ENCODE measurements at places on chromosomes 11 and 22.

DNA sequence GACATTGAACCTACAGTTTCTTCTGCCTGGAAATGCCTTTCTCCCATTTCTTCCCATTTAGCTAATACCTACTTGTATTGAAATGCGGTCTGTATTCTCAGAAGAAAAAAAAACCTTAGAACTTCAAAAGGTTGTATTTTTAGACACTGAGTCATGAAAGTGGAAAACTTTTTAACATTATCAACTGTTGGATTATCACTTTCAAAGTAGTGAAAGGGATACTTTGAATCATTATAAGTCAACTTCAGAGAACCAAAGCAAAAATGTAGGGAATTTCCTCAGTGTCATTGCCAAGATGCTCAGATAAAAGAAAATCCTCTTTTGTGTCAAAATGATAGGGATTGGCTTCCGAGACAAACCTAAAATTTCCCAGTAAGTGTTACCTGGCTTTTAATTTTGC is 6.6 kb downstream of the HOATZ start:
- no peak for DNase-seq

DNA sequence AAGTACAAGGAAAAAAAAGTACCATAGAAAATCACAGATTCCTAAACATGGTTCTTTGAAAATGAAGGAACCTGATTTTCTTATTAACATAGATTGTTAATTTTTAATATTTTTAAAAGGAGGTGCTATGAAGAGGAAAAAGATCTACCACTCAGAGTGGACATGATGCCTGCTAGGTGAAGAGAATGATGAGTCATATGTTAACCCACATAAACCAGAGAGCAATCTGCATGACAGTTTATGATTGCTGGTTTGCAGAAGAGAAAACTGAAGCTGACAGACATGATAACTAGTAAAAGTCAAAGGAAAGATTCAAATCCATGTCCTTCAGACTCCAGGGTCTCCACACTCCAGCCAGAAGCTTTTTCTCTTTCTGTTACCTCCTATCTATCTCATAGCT is 1231.7 kb downstream of the LRRC4C start:
- no peak for DNase-seq

- DNase-seq = no peak
Measured at GRCh38 chr22:27318516-27318915, 483.0 kb downstream of the MN1 start.

GRCh38 chr11:83674102-83674896 is 388.1 kb upstream of the CCDC90B start:
- no peak for DNase-seq

DNA sequence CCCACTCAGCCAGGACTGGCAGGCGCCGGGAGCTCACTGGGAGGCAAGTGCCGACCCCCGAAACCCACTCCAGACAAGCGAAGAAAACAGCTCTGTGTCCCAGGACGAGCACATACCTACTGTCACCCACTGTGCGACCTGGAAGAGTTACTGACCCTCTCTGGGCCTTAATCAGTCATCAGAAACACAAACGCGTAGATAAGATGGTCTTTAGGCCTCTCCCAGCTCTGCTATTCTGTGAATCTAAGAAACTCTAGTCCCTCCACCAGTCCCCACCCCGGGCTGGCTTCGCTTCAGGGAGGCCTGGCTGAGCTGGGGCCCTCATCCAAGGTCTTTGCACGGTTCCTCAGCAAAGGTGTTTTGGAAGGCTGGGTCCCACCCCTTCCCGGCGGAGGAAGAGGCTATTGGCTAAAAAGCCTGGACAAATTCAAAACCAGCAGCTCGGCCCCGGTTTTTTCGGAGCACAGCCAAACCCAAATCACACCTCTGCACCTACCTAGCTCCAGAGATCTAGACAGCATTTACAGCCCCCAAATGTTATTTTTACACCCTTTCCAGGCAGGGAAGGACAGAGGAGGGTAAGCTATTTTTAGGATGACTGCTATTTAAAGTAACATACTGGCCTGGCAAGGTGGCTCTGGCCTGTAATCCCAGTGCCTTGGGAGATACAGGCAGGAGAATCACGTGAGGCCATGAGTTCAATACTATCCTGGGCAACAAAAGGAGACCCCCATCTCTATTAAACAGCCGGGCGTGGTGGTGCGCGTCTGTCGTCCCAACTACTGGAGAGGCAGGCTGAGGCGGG is 13.2 kb upstream of the HDHD5 start:
- no peak for DNase-seq

GRCh38 chr22:17576470-17576869 is 13.2 kb downstream of the SLC25A18 start:
- DNase-seq = no peak

GRCh38 chr11:115871161-115871760 is 367.0 kb upstream of the CADM1 start:
- no peak for DNase-seq

GRCh38 chr22:42885446-42885845 is 28.4 kb upstream of the ARFGAP3 start:
- no peak for DNase-seq

GRCh38 chr11:76095891-76096290 is 110.4 kb downstream of the WNT11 start:
- DNase-seq = no peak

DNA sequence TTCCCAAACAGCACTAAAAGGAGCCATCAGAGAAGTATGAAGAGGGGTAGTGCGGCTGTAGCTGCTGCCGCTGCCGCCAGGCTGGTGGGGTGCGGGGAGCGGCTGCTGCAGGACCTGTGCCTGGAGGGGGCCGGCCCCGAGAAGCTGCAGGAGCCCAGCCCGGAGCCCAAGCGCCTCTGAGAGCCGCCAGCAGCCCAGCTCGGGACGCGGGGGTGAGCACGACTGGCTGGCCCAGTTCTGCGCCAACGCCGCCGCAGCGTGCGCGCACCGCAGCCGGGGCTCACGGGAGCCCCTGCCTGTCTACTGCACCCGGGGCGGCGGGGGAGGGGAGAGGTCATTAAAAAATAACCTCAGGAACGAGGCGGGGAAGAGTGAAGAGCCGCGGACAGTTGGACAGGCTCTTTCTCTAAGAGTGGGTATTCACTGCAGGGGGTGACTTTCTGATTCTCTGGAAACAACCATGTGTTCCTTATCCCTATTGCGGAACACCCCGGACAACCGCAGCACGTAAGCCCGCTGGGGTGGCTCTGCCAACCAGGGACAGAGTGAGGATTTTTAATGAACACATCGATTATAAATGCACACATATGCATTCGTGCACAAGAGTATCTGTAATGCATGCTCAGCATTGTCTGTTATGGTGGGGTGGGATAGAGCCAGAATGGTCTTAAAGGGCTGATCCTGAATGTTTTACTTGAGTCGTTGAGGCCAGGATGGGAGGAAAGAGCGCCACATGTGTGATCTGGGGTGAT is 453 bp downstream of the GAS2 start:
- peak; percentile 44 for DNase-seq

DNA sequence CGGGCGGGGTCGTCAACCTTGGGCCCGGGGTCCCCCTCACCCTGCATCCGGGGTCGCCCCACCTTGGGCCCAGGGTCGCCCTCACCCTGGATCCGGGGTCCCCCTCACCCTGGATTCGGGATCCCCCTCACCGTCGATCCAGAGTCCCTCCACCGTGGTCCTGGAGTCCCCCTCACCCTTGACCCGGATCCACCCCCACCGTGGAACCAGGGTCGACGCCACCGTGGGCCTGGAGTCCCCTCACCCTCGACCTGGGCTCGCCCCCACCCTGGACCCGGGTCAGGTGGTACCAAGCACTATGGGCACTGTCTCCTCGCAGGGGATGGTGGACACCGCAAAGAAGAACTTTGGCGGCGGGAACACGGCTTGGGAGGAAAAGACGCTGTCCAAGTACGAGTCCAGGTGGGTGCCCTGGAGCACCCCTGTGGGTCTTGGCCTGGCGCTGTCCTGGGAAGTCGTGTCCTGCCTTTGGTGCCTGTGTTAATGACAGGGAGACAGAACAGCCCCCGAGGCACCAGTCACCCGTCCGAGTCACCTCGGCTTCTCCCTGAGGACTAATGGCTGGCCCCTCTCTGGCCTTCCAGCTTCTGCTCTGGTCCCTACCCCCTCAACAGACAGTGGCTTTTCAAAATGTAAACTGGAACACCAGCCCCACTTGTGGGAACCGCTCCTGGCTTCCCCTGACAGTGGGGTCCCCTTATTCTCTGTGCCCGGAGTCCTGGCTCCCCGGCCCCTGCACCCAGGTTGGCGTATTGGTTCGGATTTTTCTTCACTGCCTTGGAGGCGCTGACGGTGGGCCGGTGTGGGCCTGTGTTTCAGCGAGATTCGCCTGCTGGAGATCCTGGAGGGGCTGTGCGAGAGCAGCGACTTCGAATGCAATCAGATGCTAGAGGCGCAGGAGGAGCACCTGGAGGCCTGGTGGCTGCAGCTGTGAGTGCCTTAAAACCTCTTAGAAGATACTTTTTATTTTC is 762 bp downstream of the CRELD2 start:
- DNase-seq = no peak

DNA sequence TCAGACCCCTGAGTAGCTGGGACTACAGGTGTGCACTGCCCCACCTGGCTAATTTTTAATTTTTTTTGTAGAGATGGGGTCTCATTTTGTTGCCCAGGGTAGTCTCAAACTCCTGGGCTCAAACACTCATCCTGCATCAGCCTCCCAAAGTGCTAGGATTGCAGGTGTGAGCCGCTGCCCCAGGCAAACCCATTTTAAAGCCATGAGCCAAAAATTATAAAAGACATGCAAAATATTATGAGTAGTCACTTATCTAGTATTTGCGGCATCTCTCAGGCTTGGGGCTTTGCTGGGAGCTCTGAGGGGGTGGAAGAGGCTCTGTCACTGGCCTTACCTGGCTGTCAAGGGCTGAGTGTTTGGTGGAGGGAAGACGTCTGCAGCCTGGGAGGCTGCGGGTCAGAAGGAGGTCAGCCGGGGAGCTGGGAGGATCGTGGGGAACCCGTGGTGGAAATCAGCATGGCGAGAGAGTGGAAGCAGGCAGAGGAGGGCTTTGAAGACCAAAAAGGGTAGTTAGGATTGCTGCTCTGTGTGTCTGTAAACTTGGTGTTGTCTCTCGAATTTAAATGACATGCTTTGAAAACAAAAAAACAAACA is 69.1 kb upstream of the PARVG start:
- no peak for DNase-seq

GRCh38 chr11:79543101-79543500 is 102.3 kb upstream of the TENM4 start:
- no peak for DNase-seq

GRCh38 chr22:49785841-49786471 is 41.7 kb downstream of the BRD1 start:
- no peak for DNase-seq

Measured in activated naive CD8-positive, alpha-beta T cell treated with anti-CD3 and anti-CD28 coated beads, Interleukin-2, amount 10 ng/mL, durations not matched to agents 7 days and 5 days (primary cell).